Activated CD8-positive, alpha-beta memory T cell treated with anti-CD3 and anti-CD28 coated beads for 1 hour (primary cell): ENCODE measurements at places on chromosomes 5 and 9.

GRCh38 chr9:102642651-102643050 is 352.5 kb upstream of the CYLC2 start:
- DNase-seq: no peak

DNA sequence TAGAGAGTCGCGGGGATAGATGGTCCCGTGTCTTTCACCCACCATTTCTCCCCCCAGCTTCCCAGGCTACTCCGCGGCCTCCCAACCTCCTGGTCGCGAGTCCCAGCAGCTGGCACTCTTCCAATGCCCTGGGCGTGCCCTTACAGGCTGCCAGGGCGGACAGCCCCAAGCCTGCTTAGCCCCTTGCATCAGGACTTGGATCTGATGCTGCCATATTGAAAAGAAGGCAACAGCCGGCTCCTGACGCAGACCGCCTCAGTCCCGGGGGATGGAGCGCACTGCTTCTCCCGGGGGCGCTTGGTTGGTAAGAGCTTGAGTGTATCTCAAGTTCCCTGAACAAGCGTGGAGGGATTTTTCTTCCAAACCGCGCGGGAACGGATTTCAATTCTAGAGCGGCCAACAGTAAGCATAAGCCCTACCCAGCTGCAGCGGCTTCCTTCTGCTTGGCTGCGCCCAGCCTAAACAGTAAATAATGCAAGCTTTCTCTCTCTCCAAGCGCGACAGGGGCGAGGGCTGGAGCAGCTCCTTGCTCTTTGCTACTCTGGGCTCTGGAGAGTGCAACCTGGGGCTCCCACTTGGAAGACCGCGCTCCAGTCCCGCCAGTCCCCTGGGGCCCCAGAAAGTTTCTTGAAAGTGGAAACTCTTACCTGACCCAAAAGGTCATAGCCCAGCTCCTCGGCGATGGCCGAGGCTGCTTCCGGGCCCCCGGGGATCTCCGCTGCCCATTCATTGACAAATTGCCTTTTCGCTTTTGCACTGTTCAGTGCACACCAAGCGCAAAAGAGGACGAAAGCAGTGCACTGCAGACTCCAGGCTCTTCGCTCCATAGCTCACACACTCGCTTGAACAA is 607 bp downstream of the PCSK1 start:
- DNase-seq: no peak

- DNase-seq: no peak
Measured at GRCh38 chr9:72687331-72687730, 165.9 kb downstream of the TMC1 start.

GRCh38 chr5:158807946-158808345 is 291.8 kb downstream of the EBF1 start:
- DNase-seq: no peak

- no peak for DNase-seq
Measured at GRCh38 chr5:159286420-159287035, 23.4 kb downstream of the UBLCP1 start.

- no peak for DNase-seq
Measured at GRCh38 chr9:20624201-20625002, 2.1 kb upstream of the MLLT3 start.

DNA sequence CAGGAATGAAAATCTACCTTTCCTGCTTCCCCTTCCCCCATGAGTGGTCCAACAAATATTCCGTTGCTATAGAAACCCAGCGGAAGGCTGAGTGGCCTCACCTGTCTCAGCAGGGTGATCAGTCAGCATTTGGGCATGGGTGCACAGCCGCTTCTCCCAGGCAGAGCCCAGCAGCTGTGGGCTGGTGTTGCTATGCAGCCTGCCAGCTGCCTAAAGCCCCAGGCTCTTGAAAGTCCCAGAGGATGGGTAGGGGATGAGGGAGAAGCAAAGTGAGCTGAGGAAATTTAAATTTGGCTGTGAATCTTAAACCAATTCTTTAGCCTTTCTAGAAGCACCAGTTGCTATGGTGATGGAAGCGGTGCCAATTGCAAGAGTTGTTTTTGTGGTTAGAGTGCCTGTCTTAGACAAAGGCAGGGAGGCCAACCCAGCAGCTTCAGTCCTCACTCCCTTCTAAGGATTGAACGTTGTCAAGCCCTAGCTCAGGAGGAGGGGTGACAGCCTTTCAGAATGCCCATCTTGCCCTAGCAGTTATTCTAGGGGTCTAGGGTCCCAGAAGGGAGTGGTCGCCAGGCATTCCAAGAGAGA is 151.5 kb upstream of the PITX1 start:
- no peak for DNase-seq

DNA sequence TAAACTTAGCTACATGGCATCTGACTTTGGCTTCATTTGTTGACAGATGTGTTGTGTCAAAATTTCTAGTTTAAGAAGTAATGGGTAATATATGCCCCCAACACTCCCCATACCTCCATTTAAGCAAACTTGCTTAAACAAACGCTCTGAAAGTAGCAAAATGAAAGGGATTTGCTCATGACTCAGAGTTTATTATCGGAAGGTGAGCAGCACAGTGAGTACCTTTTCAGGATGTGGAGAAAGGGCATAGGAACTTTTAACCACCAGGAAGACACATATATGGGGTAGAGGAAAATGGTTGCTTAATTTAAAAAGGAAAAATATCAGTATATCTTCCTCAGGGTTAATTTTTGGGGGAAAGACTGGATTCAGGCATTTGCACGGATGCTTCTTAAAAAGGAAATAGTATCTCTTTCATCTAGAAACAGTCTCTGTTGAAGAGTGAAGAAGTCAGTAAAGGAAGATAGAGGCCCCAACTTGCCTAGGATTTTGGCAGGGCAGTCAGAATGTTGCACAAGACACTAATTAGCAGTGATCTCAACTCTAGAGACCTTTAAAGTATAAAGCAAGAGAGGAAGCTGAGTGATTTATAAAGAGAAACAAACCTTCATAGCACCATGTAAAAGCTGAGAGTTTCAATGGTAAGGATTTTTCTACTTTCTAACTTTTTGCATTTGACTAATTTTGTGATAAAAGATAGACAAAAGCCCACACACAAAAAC is 155.1 kb downstream of the TRIO start:
- no peak for DNase-seq

- no peak for DNase-seq
Measured at GRCh38 chr5:133637206-133637605, 24.9 kb upstream of the FSTL4 start.

- no peak for DNase-seq
Measured at GRCh38 chr9:117546894-117547678, 132.2 kb upstream of the ASTN2 start.

GRCh38 chr9:79673614-79674013 is 101.8 kb downstream of the TLE4 start:
- no peak for DNase-seq

DNA sequence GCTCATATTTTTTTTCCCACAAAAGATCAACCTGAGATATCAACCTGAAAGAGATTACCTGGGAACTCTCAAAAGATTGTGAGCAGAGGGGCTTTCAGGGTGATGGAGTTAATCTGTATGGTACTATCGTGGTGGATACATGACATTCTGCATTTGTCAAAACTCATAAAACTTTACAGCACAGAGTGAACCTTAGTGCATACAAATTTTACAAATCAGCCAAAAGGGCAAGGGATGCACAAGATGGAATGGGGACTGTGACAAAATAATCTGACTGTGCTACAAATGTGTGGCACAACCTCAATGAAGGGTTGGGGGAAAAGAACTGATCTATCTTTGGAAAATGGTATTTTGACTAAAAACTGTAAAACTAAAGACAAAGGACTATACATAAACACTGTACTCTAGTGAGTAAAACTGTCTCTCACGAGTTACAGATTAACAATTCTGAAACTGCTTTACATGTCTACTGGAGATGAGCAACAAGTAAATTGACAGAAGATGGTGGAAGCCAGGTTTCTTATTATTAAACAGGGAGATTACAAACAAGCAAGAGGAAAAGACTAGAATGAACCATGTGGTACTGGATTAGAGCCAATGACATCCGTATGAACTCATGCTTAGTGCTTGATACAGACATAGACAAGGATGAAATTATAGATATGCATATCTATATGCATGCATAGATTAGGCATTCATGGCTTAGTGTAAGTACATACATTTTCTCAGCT is 24.8 kb upstream of the RLN1 start:
- no peak for DNase-seq

DNA sequence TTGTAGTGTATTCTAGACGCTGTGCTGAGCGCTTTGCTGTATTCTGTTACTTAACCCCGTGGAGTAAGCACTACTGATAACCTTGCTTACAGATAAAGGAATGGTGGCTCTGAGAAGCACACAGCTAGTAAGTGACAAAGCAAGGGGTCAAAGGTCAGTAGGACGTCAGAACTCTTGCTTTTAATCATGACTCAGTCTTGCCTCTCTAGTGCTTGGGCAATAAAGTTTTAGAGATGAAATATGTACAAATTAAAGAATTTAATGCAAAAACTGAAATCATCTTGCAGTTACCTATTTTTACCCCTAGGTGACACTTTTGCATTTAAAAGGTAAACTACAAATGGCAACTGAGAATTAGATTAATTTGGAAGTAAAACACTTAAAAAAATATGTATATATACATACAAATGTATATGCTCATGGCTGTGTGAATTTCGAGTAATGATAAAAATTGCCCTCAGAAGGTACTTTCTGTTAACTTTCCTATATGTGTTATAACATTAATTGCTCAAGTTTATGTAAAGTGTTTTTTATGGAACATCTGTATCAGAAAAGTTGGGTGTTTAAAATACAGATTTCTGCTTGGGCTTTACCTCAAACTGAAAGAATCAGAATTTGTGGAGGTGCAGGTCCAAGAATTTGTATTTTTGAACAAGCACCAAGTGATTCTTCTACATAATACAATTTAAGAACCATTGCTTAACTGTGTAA is 175.1 kb upstream of the DAB2 start:
- DNase-seq: no peak

GRCh38 chr9:121674952-121675351 is 23.5 kb downstream of the DAB2IP start:
- no peak for DNase-seq

DNA sequence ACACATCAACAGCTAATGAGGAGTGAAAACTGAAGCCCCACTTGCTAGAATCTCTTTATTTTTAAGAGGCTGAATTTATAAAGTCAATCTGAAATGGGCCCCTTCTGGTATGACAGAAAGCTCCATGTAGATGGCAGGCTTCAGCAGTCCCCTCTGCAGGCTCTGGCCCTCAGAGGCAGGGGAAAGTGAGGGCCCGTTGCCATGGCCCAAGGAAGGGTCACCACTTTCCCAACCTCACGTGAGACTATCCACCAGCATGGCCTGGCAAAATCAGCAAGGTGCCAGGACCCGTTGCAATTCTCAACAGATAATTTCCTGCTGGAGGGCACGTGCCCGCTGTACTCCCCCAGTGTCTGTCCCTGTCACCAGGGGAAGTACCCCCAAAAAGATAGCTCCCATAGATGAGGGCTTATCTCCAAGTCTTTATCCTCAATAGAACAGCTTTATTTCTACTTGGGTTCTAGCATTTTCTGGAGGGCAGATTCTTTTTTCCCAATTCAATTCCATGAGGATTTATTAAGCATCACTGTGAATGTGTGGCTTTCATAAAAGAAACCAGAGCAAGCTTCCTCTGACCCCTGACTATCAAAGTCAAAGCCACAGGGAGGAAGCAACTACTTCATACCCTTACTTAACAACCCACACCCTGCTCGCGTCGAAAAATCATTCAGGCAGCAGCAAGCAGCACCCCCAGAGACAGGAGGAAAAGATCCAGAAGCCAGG is 85.4 kb upstream of the FSTL4 start:
- no peak for DNase-seq

DNA sequence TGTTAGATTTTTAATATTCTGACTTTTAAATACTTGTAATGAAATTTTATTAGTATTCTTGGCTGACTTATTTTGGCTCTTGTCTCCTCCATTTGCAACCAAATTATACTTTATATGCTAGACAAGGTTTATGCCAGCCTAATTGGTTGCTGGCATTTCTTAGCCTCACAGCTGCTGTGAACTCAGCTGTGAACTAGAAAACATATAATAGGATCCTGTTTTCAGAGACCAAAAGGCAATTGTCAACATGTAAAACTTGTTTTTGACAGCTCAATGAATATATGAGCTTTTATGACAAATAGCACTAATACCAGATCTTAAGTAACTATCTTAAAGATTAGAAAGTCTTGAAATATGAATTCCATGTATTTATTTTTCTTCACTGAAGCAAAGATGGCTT is 25.9 kb downstream of the KIF2A start:
- DNase-seq: no peak

GRCh38 chr9:31259824-31260223 is 1124.6 kb upstream of the ACO1 start:
- no peak for DNase-seq

DNA sequence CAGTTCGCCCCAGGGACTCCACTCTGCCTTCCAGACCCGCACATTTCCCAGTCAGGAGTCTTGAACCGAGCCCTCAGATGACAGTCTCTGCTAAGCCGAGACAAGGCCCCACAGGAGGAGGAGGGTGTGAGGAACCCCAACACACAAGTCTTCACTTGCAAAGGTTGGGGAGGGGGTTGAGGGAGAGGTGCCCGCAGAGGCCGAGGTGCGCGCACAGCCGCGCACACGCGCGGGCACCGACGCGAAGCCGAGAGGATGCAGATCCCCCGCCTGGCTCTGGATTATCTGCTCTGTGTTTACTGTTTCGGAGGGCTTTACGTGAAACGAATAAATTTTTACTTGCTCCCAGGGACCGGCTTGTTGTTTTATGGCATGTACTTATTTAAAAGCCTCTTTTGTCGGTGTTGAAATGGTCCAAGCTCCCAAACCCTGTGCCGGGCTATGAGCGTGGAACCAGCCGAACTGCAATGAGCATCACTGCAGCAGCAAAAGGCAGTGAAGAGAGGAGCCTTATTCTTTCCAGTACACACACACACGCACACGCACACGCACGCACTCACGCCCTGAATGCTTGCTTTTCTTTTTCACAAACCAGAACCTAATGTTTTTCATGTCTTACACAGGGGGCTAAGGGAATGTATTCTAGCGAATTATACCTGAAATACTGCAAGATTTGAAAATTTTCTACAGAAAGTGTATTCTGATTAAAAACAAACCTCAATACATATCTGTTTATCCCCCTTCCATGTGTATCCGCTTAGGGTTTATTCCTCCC is 297.7 kb downstream of the PARP8 start:
- DNase-seq: no peak

DNA sequence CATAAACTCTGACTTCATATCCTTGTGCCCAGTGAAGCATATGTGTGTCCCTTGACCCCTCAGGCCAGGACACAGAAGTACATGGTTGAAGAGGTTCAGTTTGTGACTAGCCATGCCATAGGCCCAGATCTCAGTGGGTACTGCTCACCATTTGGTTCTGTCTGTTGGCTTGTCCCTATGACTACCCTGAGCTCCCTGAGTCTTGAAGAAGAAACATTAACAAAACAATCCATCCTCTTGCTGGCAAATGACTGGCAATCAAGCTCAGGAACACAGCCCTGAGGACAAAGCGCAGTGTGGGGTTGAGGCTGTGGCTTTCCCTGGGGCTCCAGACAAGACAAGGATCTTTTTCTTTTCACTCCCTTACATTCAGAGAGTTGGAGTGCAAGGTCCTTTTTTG is 46.3 kb downstream of the TNFAIP8 start:
- no peak for DNase-seq

GRCh38 chr5:80360914-80361444 is 41.2 kb downstream of the SPZ1 start:
- no peak for DNase-seq

GRCh38 chr5:126848253-126848652 is 71.3 kb downstream of the LMNB1 start:
- DNase-seq: no peak
